K562 (cell line): ENCODE measurements at places on chromosomes 13 and 19.
A peak's percentile ranks its signal among the peaks of the same experiment; 100 is the strongest.

DNA sequence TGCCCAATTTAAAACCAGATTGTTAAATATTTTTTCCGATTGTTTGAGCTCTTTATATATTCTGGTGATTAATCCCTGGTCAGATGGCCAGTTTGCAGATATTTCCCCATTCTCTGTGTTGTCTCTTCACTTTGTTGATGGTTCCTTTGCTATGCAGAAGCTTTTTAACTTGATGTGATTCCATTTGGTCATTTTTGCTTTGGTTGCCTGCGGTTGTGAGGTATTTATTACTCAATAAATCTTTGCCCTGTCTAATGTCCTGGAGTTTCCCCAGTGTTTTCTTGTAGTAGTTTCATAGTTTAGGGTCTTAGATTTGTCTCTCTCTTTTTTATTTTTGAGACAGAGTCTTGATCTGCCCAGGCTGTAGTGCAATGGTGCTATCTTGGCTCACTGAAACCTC lies 23.8 kb upstream of the LMO7 start:
- no peaks in the 10 kb centered on the region for H3K27me3 ChIP-seq
- no peak overlapping the region for H3K27ac ChIP-seq
- H3K4me1 ChIP-seq: no peaks in the 10 kb centered on the region
- no peaks in the 10 kb centered on the region for H3K36me3 ChIP-seq
- DNase-seq: no peak

GRCh38 chr13:21852043-21852442 lies 181.2 kb downstream of the FGF9 start:
- no peak overlapping the region for H3K27ac ChIP-seq
- no peaks in the 10 kb centered on the region for H3K4me1 ChIP-seq
- no peaks in the 10 kb centered on the region for H3K36me3 ChIP-seq

- H3K36me3 ChIP-seq: peaks cover 32% of the 10 kb centered on the region; the same call in 2 of the 3 replicates
- peak overlapping the region; percentile 98 for H3K4me3 ChIP-seq
- no peaks in the 10 kb centered on the region for H3K27me3 ChIP-seq
- peaks cover 19% of the 10 kb centered on the region for H3K4me1 ChIP-seq
Measured at GRCh38 chr19:42254089-42254849, 659 bp downstream of the ERF start.

- H3K27me3 ChIP-seq: peaks cover 33% of the 10 kb centered on the region
- H3K4me1 ChIP-seq: peaks cover 21% of the 10 kb centered on the region
- no peak overlapping the region for H3K27ac ChIP-seq
Measured at GRCh38 chr13:28494504-28494777, 487 bp downstream of the FLT1 start.

DNA sequence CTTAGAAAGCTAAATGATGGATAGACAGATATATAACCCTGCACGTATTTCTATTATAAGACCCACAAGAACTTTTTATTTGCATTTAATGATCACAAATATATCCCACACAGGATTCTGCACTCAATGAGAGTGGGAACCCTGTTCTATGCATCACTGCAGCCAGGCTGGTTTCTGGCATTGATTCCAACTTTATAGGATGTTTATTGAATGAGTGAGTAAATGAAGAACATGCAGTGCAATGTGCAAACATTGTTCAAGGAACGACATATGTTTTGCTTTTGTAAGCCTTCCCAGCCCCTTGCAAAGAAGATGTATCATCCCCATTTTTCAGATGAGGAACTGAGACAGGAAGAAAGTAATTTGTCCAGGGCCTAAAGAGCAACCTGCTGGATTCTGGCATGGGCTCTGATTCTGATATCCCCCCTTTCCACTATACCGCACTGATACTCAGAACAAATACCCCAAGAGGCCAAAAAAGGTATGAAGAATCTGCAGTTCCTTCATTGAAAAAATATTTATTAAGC lies 246.3 kb downstream of the LACC1 start:
- DNase-seq: no peak
- no peak overlapping the region for H3K27ac ChIP-seq
- no peaks in the 10 kb centered on the region for H3K4me1 ChIP-seq
- peaks cover 2% of the 10 kb centered on the region; the same call in 2 of the 3 replicates for H3K27me3 ChIP-seq
- no peak overlapping the region for H3K4me3 ChIP-seq
